Omental fat pad (tissue), 4 donors: ENCODE measurements at places on chromosomes 4 and X. TPM values are rescaled to one million over a fixed set of nuclear protein-coding genes. Genes with fewer than 3 reads are reported as not detected.

Gene EIF4E
- 208 TPM for total RNA-seq

Gene GLRB
- total RNA-seq, result 3.4 TPM

Gene SRPX
- 405 TPM for total RNA-seq

Gene RENBP
- 28.7 TPM for total RNA-seq

Gene TSPAN5
- total RNA-seq, result 6.2 TPM

Gene CHIC1
- 6.5 TPM for total RNA-seq

Gene SPOCK3
- not detected for total RNA-seq

Gene KIF4A
- total RNA-seq, result 0.32 TPM

Gene SAT1
- total RNA-seq, result 2,815 TPM

Gene TTC29
- not detected for total RNA-seq

Gene HELT
- not detected for total RNA-seq

Gene TRIM75
- total RNA-seq, result not detected

Gene MAGEB17
- total RNA-seq, result not detected

GRCh38 chr4:33577791-33578190 is 2666.5 kb downstream of the ARAP2 start:
- DNase-seq, result no peak

GRCh38 chrX:39418254-39418704 is 617.0 kb downstream of the MID1IP1 start:
- no peak for DNase-seq

DNA sequence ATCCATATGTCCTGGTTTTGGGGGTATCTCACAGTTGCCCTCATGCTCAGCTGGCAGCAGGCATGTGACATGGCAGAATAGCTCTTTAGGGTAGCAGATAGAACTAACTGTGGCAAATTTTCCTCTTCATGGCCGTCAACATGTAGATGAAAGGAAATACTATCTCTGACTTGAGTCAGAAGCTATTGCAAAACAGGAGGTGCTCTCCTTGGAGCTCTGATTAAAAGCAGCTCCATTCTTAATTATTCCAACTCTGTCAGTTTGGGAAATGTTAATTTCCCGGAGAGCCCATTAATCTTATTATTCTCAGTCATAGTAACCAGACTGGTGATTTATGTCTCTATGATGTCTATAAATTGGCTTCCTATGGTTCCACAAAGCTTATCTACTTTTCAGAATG is 18.2 kb downstream of the IL13RA1 start:
- no peak for DNase-seq

- DNase-seq, result no peak
Measured at GRCh38 chr4:178086320-178086719, 644.1 kb upstream of the AGA start.

DNA sequence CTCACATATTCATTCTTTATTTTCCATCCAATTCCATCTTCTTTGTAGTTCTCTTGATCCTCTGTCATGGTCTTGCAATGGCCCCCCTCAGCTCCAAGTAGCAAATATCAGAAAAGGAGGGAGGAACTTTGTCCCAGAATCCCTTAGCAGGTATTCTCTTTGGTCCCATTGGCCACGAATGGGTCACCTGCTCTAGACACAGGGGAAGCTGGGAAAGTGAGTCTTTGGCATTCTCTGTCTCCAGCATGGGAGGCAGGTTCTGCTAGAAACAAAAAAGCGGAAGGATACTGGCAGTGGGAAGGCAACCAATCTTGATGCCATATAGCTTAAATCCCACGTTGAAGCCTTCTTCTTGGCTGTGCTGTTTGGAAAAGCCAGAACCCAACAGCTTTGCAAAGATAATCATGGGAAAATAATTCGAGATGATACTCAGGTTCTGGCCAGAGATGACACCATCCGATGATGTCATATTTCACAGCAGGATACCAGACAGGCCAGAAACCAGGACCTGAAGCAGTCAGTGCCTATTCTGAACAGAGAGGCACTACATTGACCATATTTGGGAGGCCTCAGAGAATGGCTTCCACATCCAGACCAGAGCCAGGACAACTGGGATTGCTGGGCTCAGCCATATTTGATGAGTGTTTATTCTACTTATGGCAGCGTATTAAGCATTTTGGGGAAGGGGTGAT is 110.4 kb upstream of the ATXN3L start:
- no peak for DNase-seq

- DNase-seq, result no peak
Measured at GRCh38 chrX:116277351-116278225, 107.0 kb downstream of the AGTR2 start.

DNA sequence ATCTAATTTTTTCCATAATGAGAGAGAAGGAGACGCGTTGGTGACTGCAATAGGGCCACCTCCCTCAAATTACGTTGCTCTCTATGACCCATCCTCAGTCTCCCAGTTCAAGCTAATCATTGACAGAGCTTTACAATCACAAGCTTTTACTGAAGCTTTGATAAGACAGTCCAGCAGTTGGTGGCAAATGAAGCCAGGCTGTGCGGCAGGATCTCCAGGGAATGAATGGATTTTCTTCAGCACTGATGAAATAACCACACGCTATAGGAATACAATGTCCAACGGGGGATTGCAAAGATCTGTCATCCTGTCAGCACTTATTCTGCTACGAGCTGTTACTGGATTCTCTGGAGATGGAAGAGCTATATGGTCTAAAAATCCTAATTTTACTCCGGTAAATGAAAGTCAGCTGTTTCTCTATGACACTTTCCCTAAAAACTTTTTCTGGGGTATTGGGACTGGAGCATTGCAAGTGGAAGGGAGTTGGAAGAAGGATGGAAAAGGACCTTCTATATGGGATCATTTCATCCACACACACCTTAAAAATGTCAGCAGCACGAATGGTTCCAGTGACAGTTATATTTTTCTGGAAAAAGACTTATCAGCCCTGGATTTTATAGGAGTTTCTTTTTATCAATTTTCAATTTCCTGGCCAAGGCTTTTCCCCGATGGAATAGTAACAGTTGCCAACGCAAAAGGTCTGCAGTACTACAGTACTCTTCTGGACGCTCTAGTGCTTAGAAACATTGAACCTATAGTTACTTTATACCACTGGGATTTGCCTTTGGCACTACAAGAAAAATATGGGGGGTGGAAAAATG is at the start of gene KLB:
KLB (plus strand) TSS at position 168 of the 821 bp plus-strand sequence; CDS start at position 188, 20 bp downstream.
- no peak for DNase-seq

DNA sequence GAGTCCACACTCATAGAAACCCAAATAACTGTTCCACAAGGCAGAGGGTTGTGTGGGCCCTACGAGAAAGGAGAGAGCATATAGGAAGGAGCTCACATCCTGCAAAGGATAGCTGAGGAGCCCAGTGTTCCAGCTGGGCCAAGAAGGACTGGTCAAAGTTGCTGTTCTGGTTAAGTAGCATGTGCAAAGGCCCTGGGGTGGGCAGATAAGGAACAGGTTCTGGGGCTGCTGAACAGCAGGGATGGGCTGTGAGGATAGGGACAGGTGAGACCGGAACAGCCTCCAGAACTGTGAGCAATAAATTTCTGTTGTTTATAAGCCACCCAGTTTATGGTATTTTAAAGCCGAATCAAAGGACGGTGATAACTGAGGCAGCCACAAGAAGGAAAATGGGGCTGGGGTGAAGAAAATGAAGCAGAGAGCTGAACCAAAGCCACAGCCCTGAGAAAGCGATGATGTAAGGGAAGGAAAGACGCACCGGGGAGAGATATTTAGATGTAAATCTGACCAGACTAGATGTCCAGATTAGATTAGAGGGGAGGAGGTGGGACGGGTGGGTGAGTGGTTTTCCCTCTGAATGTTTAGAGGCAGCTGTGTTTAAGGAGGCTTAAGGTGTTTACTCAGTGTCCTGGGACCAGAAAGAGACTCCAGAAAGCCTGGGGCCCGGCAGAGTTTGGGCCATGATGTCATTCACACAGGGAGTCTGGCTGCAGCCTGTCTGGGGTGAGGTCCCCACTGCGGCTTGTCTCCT is 180.8 kb upstream of the BCOR start:
- no peak for DNase-seq

DNA sequence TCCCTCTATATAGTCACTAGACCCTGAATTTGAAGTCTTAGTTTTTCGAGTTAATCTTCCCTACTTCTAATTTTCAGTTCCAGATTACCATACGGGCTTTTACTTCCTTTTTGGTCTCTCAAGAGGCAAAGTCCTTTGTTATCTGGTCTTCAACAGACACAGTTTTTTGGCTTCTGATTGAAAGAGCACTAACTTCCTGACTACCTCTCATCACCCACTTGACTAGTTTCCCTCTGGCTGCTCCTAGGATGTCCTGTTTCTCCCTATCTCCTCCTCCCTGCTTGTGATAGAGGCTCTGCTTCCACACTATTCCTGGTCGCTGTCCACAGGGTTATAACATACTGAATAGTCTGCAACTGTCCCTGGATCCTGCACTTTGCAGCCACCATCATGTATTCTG is 16.7 kb upstream of the WDR44 start:
- DNase-seq, result no peak

GRCh38 chrX:153819384-153820040 is 10.8 kb downstream of the PDZD4 start:
- no peak for DNase-seq

GRCh38 chr4:108425988-108426387 is 194.4 kb upstream of the RPL34 start:
- no peak for DNase-seq

- no peak for DNase-seq
Measured at GRCh38 chr4:123399627-123400358, 3.2 kb downstream of the SPRY1 start.

- DNase-seq, result no peak
Measured at GRCh38 chr4:24973404-24973746, 57.4 kb downstream of the LGI2 start.

DNA sequence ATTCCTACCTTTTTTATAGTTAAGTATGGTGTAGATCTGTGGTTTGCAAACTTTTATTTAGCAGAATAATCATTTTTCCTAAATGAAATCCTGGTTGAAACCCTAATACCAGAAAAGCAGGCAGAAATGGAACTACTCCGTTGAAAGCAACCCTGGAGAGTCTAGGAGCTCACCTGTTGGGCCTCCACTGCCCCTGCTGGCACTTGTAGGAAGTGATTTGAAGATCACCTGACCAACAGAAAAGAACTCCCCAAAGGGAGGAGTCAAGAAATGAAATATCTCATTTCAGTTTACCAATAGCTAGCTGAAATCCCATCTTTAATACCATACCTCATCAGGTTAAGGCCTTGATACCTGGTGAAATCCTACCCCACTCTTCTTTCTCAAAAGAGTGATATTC is 277.1 kb downstream of the KLHL13 start:
- DNase-seq, result no peak

DNA sequence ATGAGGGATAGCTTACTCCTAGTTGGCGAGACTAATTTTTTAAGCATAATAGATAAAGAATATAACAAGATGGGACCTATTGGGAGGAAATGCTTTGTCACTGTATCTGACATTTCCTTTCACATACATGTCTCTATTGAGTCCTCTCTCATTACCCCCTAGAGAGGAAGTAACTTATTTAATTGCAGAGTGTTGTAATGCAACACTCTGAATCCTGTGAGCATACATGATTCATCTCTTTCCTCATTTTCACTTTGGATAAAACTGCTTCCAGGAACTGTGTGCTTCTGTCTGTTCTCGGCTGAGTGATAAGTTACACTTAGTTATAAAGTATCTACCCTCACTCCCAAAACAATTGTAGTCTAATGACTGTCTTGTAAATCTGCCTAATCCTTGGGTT is 266.1 kb upstream of the ANXA10 start:
- DNase-seq, result no peak

- no peak for DNase-seq
Measured at GRCh38 chr4:39976945-39977488, 694 bp downstream of the PDS5A start.

- DNase-seq, result no peak
Measured at GRCh38 chr4:104524591-104524990, 29.9 kb upstream of the CXXC4 start.

- no peak for DNase-seq
Measured at GRCh38 chr4:33268776-33269175, 2548.6 kb downstream of the PCDH7 start.
